ENCODE measurements at places on chromosomes 4 and X.

- no peak for DNase-seq
Measured at GRCh38 chrX:129698150-129698549, 40.6 kb upstream of the XPNPEP2 start.

DNA sequence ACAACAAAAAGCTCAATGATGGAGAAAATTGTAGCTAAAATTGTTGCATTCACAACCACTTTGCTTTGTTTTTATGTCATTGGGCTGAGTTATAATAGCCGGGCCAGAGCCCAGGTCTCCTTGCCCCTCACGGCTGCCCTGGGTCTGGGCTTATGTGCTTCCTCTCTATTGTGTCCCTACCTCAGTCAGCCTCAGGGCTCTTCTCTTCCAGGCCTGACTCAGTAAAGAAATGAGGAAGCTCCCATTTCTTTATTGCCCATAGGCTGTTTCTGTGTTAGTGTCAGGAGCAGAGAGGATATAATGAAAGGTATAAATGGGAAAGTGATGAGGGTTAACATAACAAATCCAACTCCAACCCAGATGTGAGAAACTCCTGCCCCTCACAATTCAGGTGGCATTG lies 18.0 kb downstream of the BST1 start:
- no peak for DNase-seq

GRCh38 chr4:19324184-19324583 lies 927.5 kb upstream of the SLIT2 start:
- DNase-seq: no peak

- no peak for DNase-seq
Measured at GRCh38 chr4:118866442-118866841, 22.2 kb upstream of the SYNPO2 start.

All from left ventricle myocardium superior (tissue), 1 donor.